ENCODE measurements at places on chromosomes 3 and 15.

GRCh38 chr3:126285369-126285768 lies 71.8 kb downstream of the KLF15 start:
- DNase-seq, result no peak

GRCh38 chr15:36960947-36961227 lies 139.5 kb downstream of the MEIS2 start:
- no peak for DNase-seq

DNA sequence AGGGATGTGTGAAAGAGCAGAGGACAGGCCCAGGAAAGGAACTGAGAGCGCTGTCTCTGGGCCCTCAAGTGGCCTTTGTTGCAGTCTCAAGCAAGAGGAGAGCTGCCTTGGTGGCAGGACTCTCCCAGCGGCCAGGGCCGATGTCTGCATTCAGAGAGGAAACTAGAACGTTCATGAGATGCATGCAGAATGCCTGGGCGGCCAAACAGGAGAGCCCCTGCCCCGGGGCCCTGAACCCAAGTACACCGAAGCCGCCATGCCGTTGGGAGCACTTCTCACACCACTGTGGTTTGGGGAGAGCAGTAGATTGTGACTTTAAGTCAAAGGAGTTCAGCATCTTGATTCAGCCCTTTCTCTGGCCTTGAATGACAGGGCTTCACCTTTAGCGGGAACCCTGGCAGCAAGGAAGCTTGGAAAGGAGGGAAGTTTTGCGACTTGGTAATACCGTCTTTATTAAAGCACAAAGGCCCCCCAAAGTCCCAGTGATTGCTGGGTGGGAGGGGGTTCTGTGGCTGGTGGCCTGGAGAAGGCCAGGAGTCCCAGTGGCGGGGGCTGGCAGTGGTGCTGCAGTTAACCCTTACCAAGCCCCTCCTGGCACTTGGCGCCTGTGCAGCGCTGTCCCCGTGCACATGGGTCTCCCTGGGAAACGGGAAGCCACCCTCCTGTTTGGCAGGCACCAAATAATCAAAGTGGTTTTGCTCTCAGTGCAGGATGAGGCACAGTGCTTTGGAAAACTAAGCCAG lies 36.2 kb downstream of the SLC6A11 start:
- no peak for DNase-seq

- no peak for DNase-seq
Observed at GRCh38 chr15:55989383-55989782, 4.0 kb downstream of the NEDD4 start.

Data from T-cell (primary cell).